ENCODE measurements at places on chromosomes 12 and 14. TPM values are rescaled to one million over a fixed set of nuclear protein-coding genes. Genes with fewer than 3 reads are reported as not detected.

Gene LRP6
- total RNA-seq = 12.5 TPM

Gene RIMBP2
- not detected for total RNA-seq

Gene PLCZ1
- not detected for total RNA-seq

Gene NT5DC3
- 1.7 TPM for total RNA-seq

Gene HOXC10
- total RNA-seq = not detected
